BE2C (cell line): ENCODE measurements at places on chromosomes 11 and 22.

GRCh38 chr11:32436751-32437494 lies 1.6 kb upstream of the WT1 start:
- no peak for DNase-seq

DNA sequence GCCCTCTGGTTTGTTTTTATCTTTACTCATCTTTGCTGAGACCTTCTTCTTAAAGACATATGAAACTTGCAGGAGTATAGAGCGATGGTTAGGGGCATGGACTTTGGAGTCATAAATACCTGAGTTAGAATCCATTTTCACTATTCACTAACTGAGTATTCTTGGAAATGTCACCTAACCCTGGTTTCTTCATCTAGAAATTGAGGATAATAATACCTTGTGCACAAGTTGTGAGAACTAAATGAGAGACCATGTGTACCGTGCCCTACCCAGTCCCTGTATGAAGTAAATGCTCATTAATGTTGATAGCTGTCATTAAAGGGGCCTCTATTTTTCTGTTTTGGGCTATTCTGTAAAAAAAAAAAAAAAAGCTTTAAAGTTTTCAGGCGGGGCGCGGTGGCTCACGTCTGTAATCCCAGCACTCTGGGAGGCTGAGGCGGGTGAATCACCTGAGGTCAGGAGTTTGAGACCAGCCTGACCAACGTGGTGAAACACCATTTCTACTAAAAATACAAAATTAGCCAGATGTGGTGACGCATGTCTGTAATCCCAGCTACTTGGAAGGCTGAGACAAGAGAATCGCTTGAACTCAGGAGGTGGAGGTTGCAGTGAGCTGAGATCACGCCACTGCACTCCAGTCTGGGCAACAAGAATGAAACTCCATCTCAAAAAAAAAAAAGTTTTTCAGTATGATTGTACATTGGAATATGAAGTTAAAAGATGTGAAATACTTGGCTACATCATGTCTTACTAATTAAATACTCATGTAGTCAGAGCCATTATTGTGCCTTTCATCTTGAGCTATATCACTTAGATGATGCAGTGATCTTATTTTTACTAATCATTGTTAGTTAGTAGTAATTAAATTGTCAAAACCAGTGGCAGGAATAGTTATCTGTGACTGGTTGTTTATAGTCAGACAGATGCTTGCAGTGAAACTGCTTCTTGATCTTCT lies 95.0 kb downstream of the AMOTL1 start:
- no peak for DNase-seq

GRCh38 chr11:16015741-16016467 lies 340.4 kb downstream of the SOX6 start:
- DNase-seq, result no peak

DNA sequence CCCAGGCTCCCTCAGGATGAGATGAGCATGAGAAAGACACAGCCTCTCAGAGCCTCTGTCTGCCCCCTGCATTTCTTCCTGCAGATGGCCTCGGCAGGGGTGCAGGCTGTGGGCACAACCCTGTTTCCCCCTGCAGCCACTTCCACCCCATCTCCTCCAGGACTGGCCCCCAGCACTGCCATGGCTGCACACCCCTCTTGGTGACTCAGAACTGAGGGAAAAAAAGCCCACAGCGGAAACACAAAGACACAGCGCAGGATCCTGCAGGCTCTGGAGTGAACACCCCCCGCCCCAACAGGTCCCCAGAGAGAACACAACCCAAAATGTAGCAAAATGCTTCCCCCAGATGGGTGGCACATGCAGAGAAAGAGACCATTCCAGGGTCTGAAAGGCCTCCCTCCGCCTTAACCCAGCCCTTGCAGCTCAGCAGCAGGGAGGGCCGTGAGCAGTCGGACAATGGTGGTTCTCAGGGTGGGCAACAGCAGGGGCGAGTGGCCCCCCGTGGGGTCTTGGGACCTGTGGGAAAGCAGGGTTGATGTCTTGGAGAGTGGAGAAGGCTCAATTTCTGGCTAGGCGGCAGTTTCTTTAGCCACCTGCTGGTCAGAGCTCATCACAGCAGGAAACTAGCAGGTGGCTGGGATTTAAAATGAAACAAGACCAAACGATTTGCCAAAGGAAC lies 8.0 kb downstream of the TUBGCP6 start:
- DNase-seq, result peak; percentile 31

DNA sequence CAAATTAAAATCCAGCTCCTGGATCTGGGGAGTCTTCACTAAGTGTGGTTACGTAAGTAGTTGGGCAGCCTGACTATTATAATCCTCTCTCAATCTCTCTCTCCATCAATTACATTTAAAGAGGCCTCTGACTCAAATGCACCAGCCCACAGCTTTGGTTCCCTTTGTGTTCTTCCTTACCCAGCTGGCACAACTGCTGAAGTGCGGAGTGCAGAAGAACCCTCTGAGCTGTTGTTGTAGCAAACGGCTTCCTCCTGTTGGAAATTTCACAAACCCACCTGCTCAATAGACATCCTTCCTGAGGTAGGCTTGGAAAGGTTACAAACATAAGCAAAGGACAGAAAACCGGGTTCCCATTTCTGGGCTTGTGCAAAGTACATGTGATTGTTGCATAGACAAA lies 17.0 kb upstream of the SORL1 start:
- DNase-seq, result no peak

DNA sequence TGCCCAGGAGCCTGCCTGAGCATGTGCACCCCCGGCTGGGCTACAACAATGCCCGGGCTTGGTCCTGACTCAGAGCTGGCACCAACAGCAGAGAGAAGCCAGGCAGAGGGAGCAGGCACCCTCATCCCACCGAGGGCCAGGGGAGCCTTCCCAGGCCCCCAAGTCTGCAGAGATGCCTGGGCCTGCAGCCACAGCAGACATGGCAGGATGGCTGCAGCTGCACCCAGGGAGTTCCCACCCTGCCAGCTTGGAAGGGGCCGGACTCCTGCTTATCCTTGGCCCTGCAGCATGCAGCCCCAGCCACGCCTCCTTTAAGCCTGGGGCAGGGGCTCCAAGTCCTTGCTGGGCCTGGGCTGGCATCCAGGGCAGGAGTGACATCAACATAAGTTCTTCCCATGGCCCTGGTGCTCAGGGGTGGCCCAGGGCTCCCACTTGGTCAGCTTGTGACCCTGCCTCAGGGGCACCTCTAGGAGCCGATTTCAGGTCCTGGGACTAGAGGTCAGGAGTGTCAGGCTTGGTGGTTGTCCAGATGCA lies 26.7 kb downstream of the OR10D3 start:
- no peak for DNase-seq

- no peak for DNase-seq
These were observed 20.1 kb upstream of the PLAAT2 start for GRCh38 chr11:63583357-63583677.
